ENCODE measurements at places on chromosomes 7 and 10. TPM values are rescaled to one million over a fixed set of nuclear protein-coding genes. Genes with fewer than 3 reads are reported as not detected.

Gene ARHGAP22
- not detected for total RNA-seq

Gene ENTPD1
- total RNA-seq: 16.0 TPM

Gene OR2A1
- not detected for total RNA-seq

Gene RPEL1
- not detected for total RNA-seq

Gene AS3MT
- total RNA-seq: 2.9 TPM

Gene GIMAP1
- 0.40 TPM for total RNA-seq

Gene GATA3
- not detected for total RNA-seq

Gene ZMIZ1
- total RNA-seq: 68.0 TPM

Gene TNS3
- total RNA-seq: 58.5 TPM

Gene MYPN
- 0.79 TPM for total RNA-seq

Gene ADAP1
- total RNA-seq: 360 TPM

Gene ANKRD2
- not detected for total RNA-seq

Gene COL26A1
- total RNA-seq: not detected

Gene SSC4D
- 0.41 TPM for total RNA-seq

All from transverse colon (tissue), 4 donors.